ENCODE measurements at places on chromosomes 12 and 14. TPM values are rescaled to one million over a fixed set of nuclear protein-coding genes. Genes with fewer than 3 reads are reported as not detected.
A peak's percentile ranks its signal among the peaks of the same experiment; 100 is the strongest.

ARMH4 gene
- total RNA-seq = not detected

DNA sequence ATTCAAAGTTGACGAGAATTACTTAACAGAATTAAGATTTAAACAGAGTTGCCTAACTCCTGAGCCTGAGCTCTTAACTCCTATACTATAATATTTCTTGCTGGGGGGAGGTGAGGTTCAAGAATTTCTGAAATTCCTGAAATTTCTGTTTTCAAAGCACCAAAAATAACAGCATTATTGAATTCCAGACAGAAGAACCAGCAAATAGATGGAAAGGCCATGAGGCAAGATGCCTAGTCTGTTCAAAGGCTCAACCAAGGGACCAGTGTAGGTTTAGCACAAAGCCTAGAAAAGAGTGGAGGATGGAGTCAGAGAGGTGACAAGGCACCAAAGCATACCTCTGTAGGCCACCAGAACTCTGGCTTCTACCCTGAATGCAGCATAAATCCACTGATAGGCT lies 76.4 kb downstream of the PPP1R12A start:
- no peak overlapping the region for H3K27ac ChIP-seq
- DNase-seq = no peak
- H3K36me3 ChIP-seq = peaks cover 13% of the 10 kb centered on the region

DNA sequence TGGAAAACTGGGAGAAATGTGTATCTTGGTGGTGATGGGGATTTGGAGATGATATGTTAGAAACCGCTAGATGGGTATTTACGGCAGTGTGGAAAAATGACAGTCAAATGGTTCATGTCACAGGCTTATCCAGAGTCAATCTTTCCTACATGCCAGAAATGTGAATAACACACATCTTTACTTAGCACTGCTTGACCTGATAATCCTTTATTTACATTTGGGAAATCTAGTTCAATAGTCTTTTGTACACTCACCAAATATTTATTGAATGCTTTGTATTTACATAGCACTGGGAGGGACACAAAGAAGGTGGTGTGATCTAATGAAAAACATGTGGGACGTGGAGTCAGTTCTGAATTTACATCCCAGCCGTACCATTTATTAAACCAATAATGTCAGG lies 208.2 kb downstream of the DIO2 start:
- no peaks in the 10 kb centered on the region for H3K27me3 ChIP-seq
- no peak overlapping the region for H3K27ac ChIP-seq
- no peak overlapping the region for H3K4me3 ChIP-seq
- DNase-seq = no peak
- no peaks in the 10 kb centered on the region for H3K4me1 ChIP-seq

PTPRB gene
- total RNA-seq = 0.16 TPM

DNA sequence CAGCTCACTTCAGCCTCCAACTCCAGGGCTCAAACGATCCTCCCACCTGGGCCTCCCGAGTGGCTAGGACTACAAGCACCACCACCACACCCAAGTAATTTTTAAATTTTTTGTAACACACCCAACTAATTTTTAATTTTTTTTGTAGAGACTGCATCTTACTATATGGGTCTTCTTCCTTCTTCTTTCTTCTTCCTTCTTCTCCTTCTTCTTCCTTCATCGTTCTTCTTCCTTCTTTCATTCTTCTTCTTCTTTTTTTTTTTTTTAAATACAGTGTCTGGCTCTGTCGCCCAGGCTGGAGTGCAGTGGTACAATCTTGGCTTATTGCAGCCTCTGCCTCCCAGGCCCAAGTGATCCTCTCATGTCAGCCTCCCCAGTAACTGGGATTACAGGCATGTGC lies 965 bp upstream of the CREBL2 start:
- DNase-seq = no peak
- H3K4me3 ChIP-seq = peak overlapping the region; percentile 94
- no peaks in the 10 kb centered on the region for H3K27me3 ChIP-seq
- peaks cover 7% of the 10 kb centered on the region for H3K36me3 ChIP-seq
- H3K4me1 ChIP-seq = peaks cover 9% of the 10 kb centered on the region

GRCh38 chr12:69875416-69875935 lies 50.4 kb downstream of the MYRFL start:
- H3K4me3 ChIP-seq = no peak overlapping the region
- DNase-seq = no peak
- no peaks in the 10 kb centered on the region for H3K27me3 ChIP-seq
- H3K4me1 ChIP-seq = no peaks in the 10 kb centered on the region
- H3K27ac ChIP-seq = no peak overlapping the region

Measured in naive thymus-derived CD4-positive, alpha-beta T cell (primary cell).